ENCODE measurements at places on chromosomes 5 and 9.

GRCh38 chr5:157961176-157961575 is 102.2 kb upstream of the CLINT1 start:
- H3K4me3 ChIP-seq, result no peak overlapping the region
- no peaks in the 10 kb centered on the region for H3K36me3 ChIP-seq
- H3K27me3 ChIP-seq, result peaks cover 15% of the 10 kb centered on the region
- DNase-seq, result no peak
- H3K27ac ChIP-seq, result no peak overlapping the region

GRCh38 chr5:3357291-3357690 is 238.3 kb upstream of the IRX1 start:
- H3K27ac ChIP-seq, result no peak overlapping the region
- no peaks in the 10 kb centered on the region for H3K4me1 ChIP-seq
- DNase-seq, result no peak
- no peak overlapping the region for H3K4me3 ChIP-seq
- no peaks in the 10 kb centered on the region for H3K36me3 ChIP-seq

DNA sequence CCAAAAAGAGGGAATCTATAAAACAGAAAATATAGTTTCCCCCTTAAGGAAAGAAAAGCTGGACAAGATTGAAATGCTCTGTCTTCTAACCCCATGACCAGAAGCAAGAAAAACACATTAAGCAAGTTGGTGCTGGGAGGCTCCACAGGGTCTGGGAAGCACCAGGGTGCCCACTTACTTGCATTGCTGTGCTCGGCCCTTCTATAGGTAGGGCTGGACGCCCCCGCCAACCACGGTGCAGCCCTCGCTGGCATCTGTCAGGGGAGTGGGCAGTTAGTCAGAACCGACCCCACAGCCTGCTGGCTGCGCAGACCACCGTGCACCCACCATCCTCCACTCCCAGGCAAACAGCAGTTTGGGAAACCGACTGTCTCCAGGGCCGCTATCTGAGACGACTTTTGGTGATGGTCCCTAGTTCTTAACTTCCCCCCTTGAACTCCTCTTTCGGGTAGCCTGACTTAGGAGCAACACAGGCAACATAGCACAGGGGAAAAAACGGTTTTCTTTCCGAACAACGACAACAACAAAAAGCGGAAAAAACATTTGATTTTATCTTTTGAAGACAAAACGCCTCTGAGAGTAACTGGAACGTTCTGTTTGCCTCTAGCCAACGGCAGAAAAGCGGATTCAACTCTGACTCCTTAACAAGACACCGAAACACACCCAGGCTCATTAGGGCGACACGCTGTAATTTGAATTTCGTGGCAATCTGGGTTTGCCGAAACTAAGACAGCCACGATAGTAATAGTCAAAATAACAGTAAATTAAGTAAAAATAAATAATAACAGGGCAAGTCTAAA is 3.9 kb downstream of the IRX2 start:
- no peak overlapping the region for H3K4me3 ChIP-seq
- H3K4me1 ChIP-seq, result peaks cover 5% of the 10 kb centered on the region
- no peak for DNase-seq

GRCh38 chr9:114004221-114004716 is 73.8 kb downstream of the AMBP start:
- H3K27me3 ChIP-seq, result no peaks in the 10 kb centered on the region
- no peak overlapping the region for H3K27ac ChIP-seq
- H3K36me3 ChIP-seq, result no peaks in the 10 kb centered on the region
- H3K4me1 ChIP-seq, result no peaks in the 10 kb centered on the region

DNA sequence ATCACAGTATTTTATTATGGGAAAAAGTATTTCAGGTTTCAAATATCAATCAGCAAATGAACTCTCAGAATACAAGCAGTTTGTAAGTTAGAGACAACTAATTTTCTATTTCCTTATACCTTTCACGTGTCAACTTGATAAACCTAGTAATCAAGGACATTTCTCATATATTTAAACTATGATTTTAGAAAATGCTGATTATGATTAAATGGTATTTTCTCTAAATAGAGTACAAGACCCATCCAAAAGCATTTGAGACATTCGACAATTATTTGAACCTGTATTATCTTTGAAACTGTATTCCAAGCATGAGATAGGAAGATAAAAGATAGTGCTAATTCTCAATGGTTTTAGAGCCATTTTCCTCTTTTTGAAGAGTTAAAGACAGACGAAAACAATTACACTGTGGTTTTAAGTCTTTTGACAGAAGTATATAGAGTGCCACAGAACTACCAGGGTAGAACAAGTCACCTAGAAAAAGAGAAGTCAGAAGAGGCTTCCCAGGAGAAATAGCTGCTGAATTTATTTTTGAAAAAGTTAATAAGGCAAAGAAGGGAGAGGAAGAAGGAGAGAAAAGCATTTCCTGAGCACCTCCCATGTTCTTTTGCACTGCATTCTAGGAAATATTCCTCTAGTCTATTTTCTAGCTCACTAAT is 5.6 kb downstream of the MEIKIN start:
- H3K27me3 ChIP-seq, result peaks cover 3% of the 10 kb centered on the region
- H3K4me1 ChIP-seq, result peaks cover 2% of the 10 kb centered on the region
- H3K27ac ChIP-seq, result no peak overlapping the region
- peaks cover 4% of the 10 kb centered on the region for H3K36me3 ChIP-seq

DNA sequence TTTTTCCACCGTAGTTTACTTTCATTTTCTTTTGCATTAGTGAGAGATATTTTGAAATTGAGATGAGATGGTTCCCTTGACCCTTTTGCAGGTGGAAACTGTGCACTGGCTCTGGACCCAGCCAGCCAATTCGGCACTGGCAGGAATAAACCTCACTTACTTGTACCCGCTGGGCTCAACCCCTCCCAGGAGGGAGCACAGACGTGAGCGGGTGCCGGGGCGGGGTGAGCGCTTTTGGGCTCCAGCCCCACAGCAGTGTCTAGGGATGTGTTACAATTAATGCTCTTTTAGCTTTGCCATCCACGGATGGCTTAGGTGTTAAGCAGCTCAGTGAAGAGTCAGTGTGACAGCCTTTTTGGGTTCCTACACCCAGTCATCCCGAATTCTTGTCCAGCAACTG is 766.1 kb upstream of the CHD1 start:
- H3K36me3 ChIP-seq, result no peaks in the 10 kb centered on the region
- no peaks in the 10 kb centered on the region for H3K4me1 ChIP-seq
- H3K4me3 ChIP-seq, result no peak overlapping the region
- DNase-seq, result no peak
- no peaks in the 10 kb centered on the region for H3K27me3 ChIP-seq

Measured in activated naive CD8-positive, alpha-beta T cell treated with anti-CD3 and anti-CD28 coated beads, Interleukin-2, amount 10 ng/mL, durations not matched to agents 7 days and 5 days (primary cell).